CD8-positive, alpha-beta memory T cell (primary cell): ENCODE measurements at places on chromosomes 2 and 18.

DNA sequence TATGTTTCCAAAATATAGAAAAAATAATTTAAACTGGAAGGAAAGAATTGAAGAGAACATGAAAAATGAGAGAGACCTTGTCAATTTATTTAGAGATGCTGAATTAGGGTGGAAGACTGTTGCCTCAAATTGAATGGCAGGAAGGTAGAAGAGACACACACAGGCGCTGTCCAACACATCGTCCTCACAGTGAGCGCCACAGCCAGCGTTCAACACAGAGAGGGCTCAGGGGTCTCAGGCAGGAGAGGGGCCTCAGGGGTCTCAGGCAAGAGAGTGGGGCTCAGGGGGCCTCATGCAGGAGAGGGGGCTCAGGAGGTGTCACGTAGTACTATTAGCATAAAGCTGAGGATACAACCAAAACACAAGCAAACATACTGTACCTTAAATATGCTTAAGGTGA is 65.7 kb downstream of the TMEM18 start:
- no peak for DNase-seq

DNA sequence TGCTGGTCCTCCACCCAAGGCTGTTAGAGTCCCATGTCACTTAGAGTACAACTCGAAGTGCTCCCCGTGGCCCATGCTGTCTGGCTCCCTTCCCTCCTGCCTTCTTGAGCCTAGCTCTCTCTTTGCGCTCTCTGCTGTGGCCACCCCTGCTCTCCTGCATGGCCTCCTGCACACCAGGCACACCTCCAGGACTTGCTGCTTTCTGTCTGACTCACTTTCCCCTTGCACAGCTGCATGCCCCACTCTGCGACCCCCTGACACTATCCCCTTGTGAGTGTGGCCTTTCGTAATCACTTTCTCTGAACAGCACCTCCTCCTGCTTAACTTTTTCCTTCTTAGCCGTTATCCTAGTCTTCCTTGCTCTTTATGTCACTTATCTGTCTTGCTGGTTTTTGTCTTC is 343.6 kb downstream of the TGIF1 start:
- DNase-seq: no peak

GRCh38 chr2:72198532-72199241 is 51.0 kb upstream of the CYP26B1 start:
- no peak for DNase-seq

- DNase-seq: no peak
Observed at GRCh38 chr2:153388246-153388645, 90.3 kb downstream of the RPRM start.

GRCh38 chr2:169452080-169452479 is 27.2 kb upstream of the BBS5 start:
- no peak for DNase-seq

DNA sequence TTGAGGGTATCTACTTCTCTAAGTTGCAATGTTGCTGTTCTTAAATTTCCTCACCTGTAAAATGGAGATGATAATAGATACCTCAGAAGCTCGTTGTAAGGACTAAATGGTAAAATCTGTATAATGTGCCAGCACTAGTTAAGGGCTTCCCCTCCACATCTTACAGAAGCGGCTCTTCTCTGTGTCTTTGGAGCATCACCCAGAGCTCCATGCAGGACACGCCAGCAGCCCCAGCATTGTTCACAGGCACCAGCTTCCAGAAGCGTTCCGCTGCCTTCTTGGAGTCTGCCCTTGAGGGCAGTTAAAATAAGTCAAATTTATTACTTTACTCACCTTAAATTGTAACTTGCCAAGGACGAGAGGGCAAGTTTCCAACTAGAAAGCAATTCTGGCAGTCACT is 5.8 kb downstream of the DCDC2C start:
- no peak for DNase-seq

DNA sequence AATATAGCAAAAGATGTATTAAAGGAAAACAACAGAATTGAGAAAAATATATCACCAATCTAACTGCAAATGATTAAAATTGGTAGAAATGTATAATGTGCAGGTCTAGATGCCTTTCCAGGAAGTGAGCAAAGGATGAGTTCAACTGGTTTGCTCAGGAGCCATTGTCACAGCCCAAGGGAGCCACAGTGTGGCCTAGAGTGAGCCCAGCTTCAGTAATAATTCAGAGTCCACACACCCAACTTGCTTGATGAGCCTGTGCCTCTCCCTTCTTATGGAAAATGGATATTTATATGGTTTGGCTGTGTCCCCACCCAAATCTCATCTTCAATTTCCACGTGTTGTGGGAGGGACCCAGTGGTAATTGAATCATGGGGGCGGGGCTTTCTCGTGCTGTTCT is 92.2 kb upstream of the ASAP2 start:
- no peak for DNase-seq

- DNase-seq: no peak
Observed at GRCh38 chr2:20465716-20466394, 19.0 kb downstream of the RHOB start.

DNA sequence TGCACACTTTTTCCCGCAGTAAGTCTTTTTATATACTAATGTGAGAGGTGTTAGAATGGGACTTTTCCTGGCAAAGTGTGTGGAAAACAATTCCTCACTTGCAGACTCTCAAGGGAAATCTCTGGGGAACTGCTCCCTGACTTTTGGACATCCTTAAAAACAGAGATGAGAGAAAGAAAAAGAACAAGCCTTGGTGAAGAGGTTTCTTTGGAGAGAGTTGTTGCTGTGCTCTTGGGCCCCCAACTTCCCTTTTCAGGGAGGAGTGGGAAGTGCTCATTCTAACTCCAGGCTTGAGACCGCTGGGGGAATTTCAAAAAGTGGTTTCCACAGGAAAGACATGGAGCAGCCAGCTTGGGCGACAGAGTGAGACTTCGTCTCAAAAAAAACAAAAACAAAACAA is 142.6 kb upstream of the SPRED2 start:
- no peak for DNase-seq

GRCh38 chr2:69340101-69340775 is 46.8 kb downstream of the GFPT1 start:
- no peak for DNase-seq

DNA sequence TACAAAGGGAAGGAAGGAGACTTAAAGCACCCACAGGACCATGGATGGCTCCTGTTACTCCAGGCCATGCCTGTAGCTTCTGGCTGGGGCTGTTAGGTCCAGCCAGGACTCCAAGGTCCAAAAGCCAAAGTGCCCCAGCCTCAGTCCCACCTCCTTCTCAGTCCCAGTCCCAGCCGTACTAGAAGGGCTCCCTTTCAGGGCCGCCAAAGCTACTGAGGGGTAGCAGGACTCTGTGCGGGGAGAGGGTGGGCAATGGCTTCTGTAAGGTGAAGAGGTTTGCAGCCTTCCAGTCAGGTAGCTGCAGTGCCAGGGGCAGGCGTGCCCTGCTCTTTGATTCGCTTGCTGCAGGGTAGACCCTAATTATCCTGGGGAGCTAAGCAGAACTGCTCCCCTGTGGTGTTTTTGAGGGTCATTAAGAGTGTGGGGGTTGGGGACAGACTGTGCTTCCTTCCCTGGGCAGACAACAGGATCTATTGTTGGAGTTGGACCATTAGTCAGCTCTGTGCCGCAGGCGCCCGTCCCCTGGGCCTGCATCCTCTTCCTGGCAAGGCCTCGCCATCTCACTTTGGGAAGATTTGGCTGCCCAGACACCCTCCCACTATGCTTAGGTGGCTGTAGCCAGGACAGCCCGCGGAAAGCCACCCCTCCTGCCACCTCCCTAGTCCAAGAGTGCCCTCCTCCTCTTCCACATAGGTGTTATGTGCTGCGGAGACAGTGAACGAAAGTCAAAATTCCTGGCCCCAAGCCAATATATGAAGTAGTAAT is 118.8 kb downstream of the ZBTB7C start:
- DNase-seq: no peak

DNA sequence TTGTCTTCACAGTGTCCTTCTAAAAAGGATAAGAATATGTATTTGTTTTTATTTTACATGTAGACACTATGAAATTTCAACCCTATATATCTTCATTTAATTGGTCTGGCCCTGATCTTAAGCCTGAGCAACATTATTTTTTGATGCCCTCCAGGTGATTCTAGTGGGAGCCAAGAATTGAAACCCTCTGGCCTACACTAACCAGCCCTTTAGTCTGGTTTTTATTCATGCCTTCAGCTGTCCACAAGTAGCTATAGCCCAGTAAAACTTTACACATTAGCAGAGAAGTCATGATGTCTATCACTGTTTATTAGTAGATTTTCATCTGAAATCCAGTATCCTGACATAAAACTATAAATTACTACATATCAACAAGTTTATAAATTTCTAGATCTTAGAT is 52.7 kb upstream of the UBXN4 start:
- no peak for DNase-seq

DNA sequence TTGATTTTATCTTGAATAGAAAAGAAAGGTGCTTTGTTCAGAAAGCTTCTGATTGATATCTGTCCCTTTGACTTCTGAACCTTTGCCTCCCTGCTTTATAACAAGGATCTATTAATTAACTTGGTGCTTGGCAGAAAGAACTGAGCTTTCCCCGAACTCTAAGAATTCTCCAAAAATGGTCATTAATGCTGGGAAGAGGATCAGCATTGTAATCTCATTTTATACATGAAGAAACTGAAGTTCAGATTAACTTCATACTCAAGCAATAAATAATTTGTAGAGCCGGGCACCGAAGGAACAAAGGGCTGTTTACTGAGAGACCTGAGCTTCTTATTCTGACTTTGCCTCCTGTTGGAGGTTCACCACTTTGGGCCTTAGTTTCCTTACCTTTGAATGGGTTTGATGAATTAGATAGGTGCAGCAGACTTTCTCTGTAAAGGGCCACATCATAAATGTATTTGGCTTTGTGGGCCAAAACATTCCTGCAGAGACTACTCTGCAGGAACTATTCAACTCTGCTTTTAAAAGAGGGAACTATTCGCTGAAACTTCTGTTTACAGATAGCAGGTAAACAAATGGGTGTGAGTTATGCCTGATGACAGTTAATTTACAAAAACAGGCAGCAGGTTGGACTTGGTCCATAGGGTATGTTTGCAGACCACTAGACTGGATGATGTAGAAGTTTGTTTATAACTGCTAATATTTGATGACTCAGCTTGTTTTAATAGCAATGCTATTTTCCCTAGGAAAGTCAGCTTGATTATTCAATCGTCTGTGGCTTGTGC is 272.9 kb downstream of the TGIF1 start:
- DNase-seq: no peak

DNA sequence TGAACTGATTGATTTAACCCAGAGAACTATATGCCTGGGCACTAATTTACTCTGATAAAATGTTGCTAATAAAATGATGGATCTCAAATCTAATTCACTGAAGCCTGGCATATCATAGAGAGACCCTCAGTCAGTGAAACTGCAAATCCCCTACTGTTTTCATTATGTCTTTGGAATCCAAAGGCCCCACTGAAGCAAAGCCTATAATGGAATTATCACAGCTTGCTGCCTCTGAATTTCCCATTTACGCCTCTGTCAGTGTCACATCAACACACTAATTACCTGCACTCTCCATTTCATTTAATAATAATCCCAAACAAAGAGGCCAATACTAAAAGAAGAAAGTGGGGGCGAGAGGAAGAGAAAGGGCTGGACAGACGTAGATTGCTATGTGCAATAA is 470.9 kb downstream of the MBD2 start:
- no peak for DNase-seq

DNA sequence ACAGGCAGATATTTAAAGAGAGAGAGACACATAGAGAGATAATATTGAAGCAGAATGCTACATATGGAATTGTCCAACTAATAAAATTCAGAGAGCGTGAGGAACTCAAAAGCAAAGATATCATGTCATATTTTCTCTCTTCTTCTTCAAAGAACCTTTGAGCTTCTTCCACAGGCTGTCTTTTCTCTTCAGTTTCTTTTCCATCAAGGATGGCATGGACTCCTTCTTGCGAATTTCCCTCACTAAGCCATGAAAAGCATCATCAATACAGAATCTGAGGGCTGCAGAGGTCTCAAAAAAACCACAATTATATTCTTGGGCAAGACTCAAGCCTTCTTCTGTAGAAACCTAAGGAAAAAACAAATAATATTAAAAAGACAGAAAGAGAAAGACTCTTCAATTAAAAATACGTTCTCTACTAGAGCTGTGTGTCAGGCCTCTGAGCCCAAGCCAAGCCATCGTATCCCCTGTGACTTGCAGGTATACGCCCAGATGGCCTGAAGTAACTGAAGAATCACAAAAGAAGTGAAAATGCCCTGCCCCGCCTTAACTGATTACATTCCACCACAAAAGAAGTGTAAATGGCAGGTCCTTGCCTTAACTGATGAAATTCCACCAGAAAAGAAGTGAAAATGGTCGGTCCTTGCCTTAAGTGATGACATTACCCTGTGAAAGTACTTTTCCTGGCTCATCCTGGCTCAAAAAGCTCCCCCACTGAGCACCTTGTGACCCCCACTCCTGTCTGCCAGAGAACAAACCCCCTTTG is 371.9 kb downstream of the RIT2 start:
- DNase-seq: no peak

- DNase-seq: no peak
Observed at GRCh38 chr18:60865801-60866200, 467.4 kb upstream of the CDH20 start.

GRCh38 chr2:189631849-189632248 is 29.4 kb upstream of the ASNSD1 start:
- DNase-seq: no peak

DNA sequence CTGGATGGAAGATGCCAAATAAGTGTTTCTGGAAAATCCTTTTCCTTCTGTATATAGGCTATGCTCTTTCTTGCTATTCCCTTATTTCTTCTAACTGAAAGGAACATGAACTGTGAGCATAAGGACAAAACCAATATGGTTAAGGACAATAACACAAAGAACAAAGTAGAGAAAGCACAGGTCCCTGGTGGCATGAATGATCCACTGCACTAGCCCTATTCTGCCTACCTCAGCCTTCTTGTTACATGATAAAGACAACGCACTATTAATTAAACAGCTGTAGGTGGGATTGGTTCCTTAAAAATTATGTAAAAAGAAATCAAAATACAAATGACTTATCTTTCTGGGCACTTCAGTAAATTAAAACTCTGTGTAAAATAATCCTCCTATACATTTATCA is 1.9 kb upstream of the WDR75 start:
- no peak for DNase-seq

GRCh38 chr18:25456334-25457010 is 104.5 kb upstream of the ZNF521 start:
- no peak for DNase-seq

DNA sequence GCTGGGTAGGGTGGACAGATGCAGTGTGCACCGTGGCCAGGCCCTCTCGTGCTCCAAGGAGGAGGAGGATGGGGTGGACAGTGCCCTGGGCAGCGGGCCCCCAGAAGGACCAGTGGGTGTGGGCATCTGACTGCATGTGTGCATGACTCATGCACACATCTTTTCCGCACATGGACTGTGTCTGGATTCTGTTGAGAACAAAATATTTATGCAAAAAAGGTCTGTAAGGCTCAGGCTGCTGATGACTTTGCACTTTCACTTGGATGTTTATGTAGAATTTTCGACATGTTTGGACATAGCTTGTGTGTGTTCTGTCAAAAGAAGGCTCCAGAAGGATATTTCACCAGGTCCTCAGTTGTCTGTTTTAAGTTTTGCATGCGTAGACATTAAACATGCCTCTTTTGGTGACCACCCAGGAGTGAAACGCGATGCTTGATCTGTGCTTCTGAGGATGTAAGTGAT is 45.6 kb downstream of the MTCL1 start:
- DNase-seq: no peak

- no peak for DNase-seq
Observed at GRCh38 chr18:10374195-10374594, 80.2 kb upstream of the APCDD1 start.
